ENCODE measurements at places on chromosomes 6 and 20. TPM values are rescaled to one million over a fixed set of nuclear protein-coding genes. Genes with fewer than 3 reads are reported as not detected.

The ACTL10 gene
- total RNA-seq, result 2.7 TPM

The RAMACL gene
- total RNA-seq, result 0.38 TPM

The PDRG1 gene
- 3.7 TPM for total RNA-seq

The C20orf144 gene
- 0.28 TPM for total RNA-seq

The CLPSL1 gene
- total RNA-seq, result not detected

The DEFB124 gene
- total RNA-seq, result not detected

The MACROD2 gene
- total RNA-seq, result under 0.01 TPM

The AGER gene
- 0.58 TPM for total RNA-seq

The METTL24 gene
- 0.85 TPM for total RNA-seq

The COL21A1 gene
- 0.38 TPM for total RNA-seq

The PSORS1C1 gene
- 0.19 TPM for total RNA-seq

The EPHA7 gene
- total RNA-seq, result 1.3 TPM

The FAXC gene
- total RNA-seq, result 0.77 TPM

The TMEM14B gene
- total RNA-seq, result 82.3 TPM

The NR2E1 gene
- total RNA-seq, result not detected

The EYA4 gene
- 2.0 TPM for total RNA-seq

The ID4 gene
- total RNA-seq, result 27.0 TPM

The ALDH8A1 gene
- total RNA-seq, result 0.85 TPM

The UBE2C gene
- total RNA-seq, result 7.9 TPM

The GSTA3 gene
- total RNA-seq, result not detected

The ZFP57 gene
- not detected for total RNA-seq

The DEFB132 gene
- total RNA-seq, result not detected

The DOK5 gene
- 35.9 TPM for total RNA-seq

The UBD gene
- total RNA-seq, result not detected

The IL17A gene
- not detected for total RNA-seq

Data from regular cardiac myocyte (primary cell).